ENCODE measurements at places on chromosomes 16 and 17. TPM values are rescaled to one million over a fixed set of nuclear protein-coding genes. Genes with fewer than 3 reads are reported as not detected.
A peak's percentile ranks its signal among the peaks of the same experiment; 100 is the strongest.

GRCh38 chr17:50207792-50208567 lies 6.5 kb upstream of the COL1A1 start:
- DNase-seq: no peak

DNA sequence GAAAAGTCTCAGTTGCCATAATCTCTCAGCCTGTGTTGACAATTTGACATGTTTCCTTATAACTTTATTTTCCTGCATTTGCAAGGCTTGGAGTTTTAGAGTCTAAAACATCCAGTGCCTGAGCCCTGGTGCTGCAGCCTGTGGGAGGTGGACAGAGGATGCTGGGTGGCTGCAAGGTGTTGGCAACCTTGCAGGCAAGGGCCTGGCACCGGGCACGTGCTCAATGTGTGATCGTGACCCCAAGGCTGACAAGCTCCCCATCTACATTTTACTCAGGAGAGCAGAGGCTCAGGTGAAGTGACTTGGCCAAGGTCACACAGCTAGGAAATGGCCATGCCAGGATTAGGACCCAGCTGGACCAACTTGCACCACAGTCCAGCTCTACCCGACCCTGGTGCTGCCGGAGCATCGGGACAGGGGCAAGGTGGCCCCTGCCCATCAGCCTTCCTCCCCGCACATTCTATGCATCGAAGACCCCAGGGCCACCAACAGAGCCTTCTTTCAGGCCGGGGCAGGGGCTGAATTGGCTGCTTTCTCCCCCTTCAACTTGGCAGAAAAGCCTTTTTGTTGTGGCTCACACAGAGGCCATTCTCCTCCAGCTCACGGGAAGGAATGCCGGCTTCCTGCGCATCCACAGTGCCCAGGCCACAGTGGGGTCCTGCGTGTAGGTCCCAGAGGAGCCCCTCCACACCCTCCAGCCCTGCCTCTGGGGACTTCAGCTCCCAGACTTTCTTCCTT lies 23.1 kb downstream of the MMP15 start:
- no peak for DNase-seq

DNA sequence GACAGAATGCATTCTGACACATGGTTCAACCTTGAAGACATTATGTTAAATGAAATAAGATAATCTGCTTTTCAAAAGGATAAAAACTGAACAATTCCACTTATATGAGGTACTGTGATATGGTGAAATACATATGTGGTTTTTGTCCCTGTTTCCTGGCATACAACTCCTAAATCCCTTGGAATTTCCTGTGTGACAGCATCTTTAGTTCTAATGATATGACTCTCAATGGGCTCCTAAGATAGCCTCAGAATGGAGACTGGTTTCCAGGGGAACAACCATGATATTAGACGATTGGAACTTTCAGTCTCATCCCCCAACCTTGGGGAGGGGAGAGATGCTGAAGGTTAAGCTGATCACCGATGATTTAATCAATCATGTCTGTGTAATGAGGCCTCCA lies 37.7 kb upstream of the PHLPP2 start:
- no peak for DNase-seq

DNA sequence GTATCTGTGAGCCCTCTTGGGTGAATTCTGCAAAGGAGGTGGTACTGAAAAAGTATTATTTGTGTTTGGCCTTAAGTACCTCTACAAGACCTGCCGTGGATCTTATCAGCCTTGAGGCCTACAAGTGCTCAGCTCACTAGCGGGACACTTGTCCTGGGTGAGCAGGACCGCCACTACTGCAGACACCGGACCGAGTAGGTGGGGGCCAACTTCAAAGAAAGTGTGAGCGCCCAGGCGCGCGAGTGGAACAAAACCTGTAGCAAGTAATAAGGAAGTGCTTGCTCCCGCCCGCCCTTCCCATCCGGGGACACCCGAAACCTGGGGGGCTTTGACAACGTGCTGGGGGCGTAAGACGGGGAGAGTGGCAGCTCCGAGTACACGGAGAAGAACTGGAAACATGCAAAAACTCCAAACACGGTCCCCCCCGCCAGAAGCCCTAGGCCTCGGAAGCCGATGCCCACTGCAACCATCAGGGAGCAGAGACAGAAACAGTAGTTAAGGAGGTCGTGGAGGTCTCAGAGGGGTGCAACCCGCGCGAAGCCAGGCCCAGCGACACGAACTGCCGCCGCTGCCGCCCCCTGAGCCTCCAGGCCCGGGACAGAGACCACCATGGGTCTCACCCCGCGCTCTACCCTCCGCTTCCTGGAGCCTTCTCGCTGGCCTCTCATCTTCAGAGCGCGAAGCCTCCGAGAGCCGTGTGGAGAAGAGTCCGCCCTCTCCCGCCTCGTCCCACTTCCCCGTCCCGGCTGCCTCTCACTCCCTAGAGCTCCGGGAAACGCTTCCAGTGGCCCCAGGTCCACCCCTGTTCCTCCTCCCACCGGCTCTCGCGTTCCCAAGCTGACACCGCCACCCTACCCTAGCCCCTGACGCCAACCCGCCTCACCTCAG lies 537 bp downstream of the CNOT1 start:
- peak; percentile 77 for DNase-seq

GRCh38 chr17:64006361-64007088 lies 8.4 kb downstream of the PRR29 start:
- DNase-seq: no peak

- DNase-seq: no peak
Measured at GRCh38 chr16:23482778-23483177, 27.5 kb downstream of the GGA2 start.

- no peak for DNase-seq
Measured at GRCh38 chr17:9424071-9424640, 151.5 kb downstream of the STX8 start.

GRCh38 chr17:61414141-61414935 lies 14.7 kb downstream of the TBX2 start:
- DNase-seq: no peak

DNA sequence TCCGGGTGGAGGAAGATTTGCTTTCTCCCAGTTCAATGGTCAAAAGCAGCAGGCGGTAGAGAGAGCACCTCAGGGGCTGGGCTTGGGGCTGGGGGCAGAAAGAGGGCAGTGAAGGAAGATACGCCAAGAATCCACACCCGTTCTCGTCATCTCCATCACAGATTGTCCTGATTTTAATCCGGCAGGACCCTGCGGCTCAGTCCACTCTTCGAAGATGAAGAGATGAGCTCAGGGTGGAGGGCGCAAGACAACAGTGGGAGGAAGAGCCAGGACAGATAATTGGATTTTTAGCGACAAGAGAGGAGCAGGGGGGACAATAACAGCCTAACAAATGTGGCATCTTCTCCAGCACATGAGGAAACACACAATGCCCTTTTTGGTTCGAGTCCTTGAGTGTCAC lies 165.9 kb downstream of the SDK2 start:
- no peak for DNase-seq

GRCh38 chr17:74119965-74120364 lies 83.5 kb upstream of the RPL38 start:
- DNase-seq: no peak

DNA sequence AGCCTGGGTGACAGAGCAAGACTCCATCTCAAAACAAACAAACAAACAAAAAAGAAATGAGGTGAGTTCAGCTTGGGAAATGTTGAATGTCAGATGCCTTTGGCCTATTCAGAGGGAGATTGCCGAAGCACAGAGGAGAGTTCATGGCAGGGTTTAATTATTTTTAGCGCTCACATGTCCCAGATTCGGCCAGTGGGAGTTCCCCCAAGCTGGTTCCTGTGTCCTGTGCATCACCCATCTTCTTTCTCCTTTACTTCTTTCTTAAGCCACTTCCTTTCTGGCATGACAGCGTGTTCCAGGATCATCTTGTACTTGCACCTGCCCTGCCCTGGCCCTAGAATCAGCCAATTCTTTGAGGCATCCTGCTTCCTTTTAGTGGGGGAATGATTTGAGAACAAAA lies 9.2 kb downstream of the MPV17L start:
- DNase-seq: no peak

G6PC1 gene
- total RNA-seq: 1.9 TPM

RAC3 gene
- total RNA-seq: 16.4 TPM

TBC1D3H gene
- total RNA-seq: not detected

ITGA2B gene
- total RNA-seq: 0.63 TPM

CCL5 gene
- 0.88 TPM for total RNA-seq

All from OCI-LY7 (cell line).